NCI-H1436 (cell line): ENCODE measurements at places on chromosomes 3 and 15.

DNA sequence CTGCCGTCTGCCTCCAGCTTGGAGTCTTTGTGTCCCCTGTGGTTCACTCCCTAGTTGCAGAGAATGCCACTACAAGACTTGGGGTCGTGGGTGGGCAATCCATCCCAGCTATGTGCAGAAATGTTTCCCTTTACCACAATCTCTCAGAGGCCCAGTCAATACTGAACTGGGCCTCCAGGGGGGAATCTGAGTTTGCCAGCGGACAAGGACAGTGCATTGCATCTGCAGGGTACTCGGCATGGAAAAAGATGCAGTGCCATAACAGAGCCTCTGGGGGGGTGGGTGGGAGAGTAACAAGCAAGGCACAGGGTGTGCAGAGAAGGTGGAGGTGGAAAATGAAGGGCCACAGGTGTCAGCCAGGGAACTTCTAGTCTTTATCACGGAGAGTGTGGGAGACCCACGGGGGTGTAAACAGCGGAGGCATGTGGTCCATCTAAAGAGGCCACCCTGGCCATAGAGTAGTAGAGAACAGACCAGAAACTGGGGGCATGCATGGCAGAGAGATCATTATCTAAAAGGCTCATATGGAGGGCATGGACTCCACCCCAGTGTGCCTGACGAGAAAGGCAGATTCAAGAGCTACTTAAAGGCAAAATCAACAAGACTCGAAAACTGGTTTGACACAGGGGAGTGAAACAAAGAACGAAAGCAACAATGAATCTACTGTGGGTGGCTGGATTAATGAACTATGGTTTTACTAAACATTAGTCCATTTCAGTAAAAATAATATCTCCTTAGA is 182.4 kb downstream of the ANXA2 start:
- DNase-seq = no peak

- no peak for DNase-seq
These were observed 1.8 kb upstream of the LSG1 start for GRCh38 chr3:194673761-194674160.

- no peak for DNase-seq
These were observed 115.9 kb downstream of the NEK11 start for GRCh38 chr3:131142580-131142979.

DNA sequence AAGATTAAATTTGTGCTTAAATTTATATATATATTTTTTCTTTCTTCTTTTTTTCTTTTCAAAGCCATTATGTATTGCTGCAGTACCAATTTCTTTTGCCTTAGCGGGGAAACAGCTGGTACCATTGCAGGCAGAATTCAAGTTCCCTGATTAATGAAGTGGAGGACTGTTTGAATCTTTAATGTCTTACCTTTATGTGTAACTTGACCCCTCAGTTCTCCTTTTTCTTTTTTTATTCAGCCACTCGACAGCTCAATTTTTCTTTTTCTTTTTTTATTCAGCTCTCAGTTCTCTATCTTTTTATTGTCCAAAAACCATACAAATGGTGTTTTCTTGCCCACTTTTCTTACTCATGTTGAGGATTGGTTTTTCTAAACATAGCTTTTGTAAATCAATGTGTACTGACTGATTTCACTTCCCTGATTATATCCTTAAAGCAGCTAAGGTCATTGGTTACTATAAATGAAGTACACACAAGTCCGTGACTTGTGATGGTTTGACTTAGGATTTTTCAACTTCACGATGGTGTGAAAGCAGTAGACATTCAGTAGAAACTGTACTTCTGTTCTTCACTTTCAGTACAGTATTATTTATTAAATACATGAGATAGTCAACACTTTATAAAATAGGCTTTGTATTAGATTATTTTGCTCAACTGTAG is 22.8 kb downstream of the ATP2C1 start:
- DNase-seq = no peak

GRCh38 chr3:23805633-23806533 is at the start of gene UBE2E1:
UBE2E1 (plus strand) TSS chr3:23805955; CDS start chr3:23807270, 1,315 bp downstream.
- peak; percentile 9 for DNase-seq

DNA sequence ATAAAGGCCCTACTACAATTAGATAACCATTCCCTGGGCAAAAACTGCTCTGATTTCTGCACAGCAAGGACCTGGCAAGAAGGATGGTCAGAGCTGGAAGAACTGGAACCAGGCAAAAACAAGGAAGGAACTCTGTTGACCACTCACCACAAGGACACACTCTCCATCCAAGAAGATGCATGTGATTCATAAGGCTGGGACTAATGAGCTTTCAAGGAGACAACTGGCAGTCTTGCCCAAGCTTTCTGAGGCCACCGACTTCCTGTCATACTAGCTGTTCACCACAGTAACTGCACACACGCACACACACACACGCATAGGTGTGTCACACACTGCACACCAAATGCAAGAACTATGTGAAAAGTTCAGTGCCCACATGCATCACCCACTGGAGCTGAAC is 256.6 kb downstream of the OCA2 start:
- DNase-seq = no peak

DNA sequence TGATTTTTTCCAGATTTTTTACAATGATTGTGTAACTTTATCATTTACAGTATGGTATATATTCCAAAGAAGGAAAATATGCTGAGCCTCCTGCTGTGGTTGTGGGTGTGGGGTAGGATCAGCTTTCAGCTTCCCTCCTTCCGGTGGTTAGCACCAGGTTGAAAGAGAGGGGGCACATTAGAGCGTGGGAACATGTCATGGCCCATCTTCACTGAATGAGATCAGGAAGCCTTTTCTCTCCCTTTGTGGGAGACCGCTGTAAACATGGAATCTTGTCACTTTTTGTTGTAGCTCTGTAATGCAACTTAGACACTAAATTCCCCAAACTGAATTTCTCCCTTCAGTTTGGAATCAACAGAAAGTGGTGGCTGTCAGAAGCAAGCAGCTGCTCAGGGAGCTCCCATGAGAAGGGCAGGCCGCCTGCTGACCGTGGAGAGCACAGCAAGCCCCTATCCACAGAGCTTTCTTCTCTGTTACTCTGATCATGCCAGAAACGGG is 86.7 kb upstream of the LIMD1 start:
- DNase-seq = no peak

DNA sequence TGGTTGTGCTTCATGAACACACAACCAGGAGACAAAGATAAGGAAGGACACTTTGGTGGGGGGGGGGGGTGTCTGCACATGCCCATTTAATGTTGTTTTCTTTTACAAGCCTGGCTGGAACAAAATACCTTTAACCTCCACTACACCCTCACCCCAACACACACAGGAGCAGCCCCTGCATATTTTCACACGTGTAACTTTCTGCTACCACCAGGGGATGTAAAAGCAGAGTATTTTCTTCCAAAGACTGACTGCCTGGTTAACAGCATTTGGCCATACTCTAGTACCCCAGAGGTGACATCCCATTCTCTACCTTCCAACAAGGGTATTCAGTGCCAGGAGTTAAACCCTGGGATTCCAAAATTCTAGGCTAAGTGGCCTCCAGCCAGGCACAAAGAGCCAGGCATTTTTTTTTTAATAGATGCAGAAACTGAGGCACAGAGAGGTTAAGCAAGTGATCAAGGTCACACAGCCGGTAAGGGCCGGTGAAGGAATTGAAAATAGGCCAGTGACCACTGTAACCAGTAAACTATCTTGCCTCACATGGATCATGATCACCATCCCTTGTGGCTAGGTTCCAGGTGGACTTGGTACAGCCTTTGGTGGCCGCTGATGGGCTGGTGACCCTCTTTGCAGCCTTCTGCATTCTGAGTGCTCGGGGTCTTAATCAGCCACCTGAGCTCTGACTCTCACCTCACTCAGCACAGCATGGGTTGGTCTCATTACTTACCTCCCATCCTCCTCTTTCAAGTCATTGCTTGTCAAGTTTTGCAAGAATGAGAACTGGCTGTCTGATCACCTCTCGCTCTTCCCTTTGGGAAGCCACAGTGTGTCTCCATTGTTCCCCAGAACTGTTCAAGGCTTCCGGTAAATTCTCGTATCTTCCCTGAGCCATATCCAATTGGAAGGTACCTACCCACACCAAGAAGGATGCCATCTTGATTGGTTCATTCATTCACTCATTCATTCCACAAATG is 20.4 kb downstream of the MAGI1 start:
- DNase-seq = no peak

GRCh38 chr15:65870889-65871533 is 1.7 kb downstream of the RAB11A start:
- DNase-seq = peak; percentile 7
